ENCODE measurements at places on chromosomes 6 and 20.

- no peak for DNase-seq
These were observed 231.7 kb upstream of the MAN1A1 start for GRCh38 chr6:119581220-119581619.

GRCh38 chr6:25028328-25028727 lies 92.6 kb upstream of the RIPOR2 start:
- DNase-seq = no peak

GRCh38 chr20:40636486-40636885 lies 52.5 kb downstream of the MAFB start:
- no peak for DNase-seq

DNA sequence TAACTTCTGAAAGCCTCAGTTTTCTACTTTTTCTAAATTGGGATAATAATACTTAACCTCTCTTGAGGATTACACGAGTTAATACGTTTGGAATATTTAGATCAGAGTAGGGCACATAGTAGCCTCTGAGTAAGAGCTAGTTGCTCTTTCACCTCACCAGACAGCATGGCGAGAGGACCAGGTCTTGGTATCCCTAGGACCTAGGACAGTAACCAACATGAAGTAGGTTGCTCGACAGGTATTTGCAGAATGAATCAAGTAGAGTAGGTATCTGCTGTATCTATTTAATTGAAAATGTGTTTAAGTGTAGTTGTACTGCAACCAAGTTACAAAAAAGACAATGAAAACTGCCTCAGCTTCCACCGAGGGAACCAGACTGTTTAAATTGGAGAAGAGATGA lies 1.4 kb downstream of the CDC5L start:
- DNase-seq = no peak

DNA sequence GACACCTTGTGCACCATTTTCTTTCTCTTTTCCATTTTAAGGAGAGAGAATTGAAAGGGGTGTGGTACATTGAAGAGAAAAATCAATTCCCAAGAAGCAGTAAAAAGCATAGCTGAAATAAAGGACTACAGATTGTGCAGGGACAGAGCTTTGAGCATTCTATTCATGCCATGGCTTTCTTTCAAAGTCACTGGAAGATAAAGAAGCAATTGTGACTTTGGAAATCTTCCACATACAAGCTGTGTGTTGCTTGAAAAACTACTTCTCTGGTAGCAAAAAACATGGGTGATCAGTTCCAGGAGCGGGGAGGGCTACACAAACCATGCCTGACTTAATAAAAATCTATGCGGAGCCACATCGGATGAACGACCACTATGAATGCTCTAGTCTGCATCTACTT lies 230.2 kb upstream of the THEMIS start:
- no peak for DNase-seq

- no peak for DNase-seq
These were observed 5.4 kb downstream of the RAMACL start for GRCh38 chr6:166581091-166581511.

All from hematopoietic multipotent progenitor cell treated with erythropoietin and hydrocortisone succinate and interleukin-3 and kit ligand, for 4 days (in vitro differentiated cells).